Adipocyte (in vitro differentiated cells): ENCODE measurements at places on chromosomes 7 and 10.

DNA sequence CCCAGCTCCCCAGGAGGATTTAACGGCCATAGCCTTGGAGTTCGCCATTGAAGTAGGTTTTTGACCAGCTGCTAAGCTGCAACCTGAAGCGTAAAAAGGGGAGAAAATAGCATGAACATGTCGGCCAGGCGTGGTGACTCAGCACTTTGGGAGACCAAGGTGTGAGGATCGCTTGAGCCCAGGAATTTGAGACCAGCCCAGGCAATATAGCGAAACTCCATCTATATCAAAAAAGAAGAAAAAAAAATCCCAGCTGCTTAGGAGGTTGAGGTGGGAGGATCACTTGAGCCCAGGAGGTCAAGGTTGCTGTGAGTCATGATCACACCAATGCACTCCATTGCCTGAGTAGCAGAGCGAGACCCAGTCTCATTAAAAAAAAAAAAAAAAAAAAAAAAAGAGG lies 32.2 kb upstream of the MCU start:
- no peak for DNase-seq

GRCh38 chr7:98102170-98102569 lies 4.5 kb upstream of the LMTK2 start:
- no peak for DNase-seq

DNA sequence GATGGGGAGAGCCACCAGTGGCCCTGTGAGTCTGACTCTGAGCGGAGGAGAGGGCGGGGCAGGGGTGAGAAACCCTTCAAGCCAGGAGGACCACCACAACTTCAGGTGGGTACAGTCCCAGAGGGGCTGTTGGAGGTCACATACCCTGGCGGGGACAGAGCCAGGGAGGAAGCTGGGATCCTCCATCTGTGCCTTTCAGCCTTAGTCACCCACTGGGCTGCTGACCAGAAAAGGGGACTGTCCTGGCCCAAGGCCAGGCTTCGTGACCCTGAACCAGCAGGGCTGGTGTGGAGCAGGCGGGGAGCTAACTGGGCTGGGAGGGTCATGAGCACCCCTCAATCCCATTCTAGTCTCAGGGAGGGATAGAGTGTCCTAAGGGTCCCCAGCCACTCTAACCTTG lies 1.5 kb upstream of the CALHM3 start:
- DNase-seq, result no peak

GRCh38 chr7:102439963-102440795 lies 6.8 kb downstream of the ORAI2 start:
- peak; percentile 87 for DNase-seq

GRCh38 chr7:128075242-128076095 lies 44.2 kb upstream of the LRRC4 start:
- DNase-seq, result no peak

DNA sequence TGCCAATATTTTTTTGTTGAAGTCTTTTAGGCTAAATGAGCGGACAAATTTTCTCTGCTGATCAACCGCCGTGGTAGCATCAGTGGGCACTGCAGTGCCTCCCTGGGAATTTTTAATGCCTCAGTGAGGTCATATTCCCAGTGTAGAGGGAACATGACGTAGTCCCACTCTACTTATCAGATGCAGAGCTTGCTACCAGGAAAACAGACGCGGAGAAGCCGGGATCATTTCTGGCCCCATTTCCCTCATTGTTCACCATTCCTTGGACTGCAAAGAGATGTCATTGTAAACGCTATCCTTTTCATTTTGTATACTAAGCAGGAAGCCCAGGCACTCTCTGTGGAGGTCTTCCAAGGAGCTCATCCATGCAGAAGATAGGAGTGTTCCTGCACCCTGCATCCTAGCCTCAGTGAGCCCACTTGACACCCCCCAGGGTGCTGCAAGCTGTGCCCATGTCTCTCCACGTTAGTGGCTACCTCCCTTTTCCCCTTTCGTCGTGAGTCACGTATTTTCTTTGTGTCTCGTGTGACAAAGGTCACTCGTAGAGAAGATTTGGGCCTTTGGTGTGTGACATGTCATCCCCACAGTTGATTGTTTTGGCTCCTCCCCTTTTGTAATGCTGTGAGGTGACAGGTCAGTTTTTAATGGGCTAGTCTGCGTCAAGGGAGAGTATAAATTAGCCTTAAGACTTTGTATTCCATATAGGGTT lies 145.5 kb downstream of the TCF7L2 start:
- no peak for DNase-seq
